Mucosa of descending colon (tissue), 3 donors: ENCODE measurements at places on chromosomes 3 and 15.
A peak's percentile ranks its signal among the peaks of the same experiment; 100 is the strongest.

GRCh38 chr3:57063032-57063431, 2.6 kb downstream of the SPATA12 start:
- no peak for DNase-seq

DNA sequence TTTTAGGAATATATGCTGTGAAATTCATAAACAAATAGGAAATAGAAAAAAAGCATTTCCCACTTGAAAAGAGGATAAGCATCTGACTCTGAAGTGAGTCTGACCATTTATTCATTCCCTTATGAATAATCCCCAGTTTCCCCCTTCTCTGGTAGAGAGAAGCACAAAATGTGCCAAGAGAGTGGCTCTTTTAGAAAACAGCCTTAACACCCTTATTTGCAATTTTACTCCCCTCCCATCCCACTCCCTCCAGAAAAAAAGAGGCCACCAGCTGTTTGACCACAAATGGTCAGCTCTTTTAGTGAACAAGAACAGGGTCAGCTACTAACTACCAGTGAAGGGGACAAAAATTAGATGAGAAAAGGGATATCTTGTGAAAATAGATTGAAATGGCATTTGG, 184.5 kb upstream of the ADAMTS9 start:
- no peak for DNase-seq

- no peak for DNase-seq
These were observed 631.9 kb downstream of the RBMS3 start for GRCh38 chr3:29912600-29913288.

GRCh38 chr3:185797993-185798830, 26.6 kb downstream of the IGF2BP2 start:
- DNase-seq = no peak

DNA sequence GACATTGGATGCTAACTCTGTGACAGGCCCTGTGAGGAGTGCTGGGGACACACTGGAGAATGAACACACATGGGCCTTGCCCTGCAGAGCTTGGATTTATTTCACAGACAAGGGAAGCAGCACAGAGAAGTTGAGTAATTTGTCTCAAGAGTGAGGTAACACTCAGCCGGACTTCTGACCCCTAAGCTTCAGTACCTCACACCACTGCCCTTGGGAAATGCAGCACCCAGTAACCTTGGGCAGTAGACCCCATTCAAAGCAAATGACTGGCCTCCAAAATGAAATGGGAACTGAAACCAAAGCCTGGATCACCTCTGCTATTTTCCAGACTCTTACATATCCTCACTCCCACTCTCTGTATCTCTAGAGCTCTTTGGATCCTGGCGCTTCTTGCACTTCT, 37.3 kb downstream of the RFT1 start:
- no peak for DNase-seq

- DNase-seq = no peak
These were observed 65.1 kb downstream of the PRICKLE2 start for GRCh38 chr3:64160000-64160695.

DNA sequence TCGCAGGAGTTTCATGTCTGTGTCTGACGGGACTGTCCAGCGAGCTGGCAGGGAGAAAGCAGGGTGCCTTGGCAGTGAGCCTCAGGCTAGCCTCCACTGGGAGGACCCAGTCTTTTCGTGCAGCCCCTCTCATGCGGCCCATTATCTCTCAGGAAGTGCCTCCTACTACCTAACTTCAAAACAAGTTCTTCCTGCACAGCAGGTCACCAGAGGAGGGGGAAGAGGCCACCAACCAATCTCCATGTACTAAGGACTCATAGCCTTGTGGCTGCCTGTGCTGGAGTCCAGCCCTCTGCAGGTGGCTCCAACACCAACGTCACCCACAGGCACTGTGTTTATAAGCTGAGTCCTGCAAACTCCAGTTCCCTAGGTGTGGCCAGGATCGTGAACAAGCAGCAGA, 4.8 kb downstream of the VIPR1 start:
- peak; percentile 82 for DNase-seq

GRCh38 chr3:129211772-129212171, 28.1 kb upstream of the CNBP start:
- peak; percentile 90 for DNase-seq

- DNase-seq = no peak
These were observed 22.5 kb downstream of the PXK start for GRCh38 chr3:58355179-58355578.

GRCh38 chr3:51986010-51986947, 2.9 kb downstream of the ACY1 start:
- peak; percentile 66 for DNase-seq

- DNase-seq = no peak
These were observed 35.6 kb upstream of the FAM107A start for GRCh38 chr3:58612830-58613229.

DNA sequence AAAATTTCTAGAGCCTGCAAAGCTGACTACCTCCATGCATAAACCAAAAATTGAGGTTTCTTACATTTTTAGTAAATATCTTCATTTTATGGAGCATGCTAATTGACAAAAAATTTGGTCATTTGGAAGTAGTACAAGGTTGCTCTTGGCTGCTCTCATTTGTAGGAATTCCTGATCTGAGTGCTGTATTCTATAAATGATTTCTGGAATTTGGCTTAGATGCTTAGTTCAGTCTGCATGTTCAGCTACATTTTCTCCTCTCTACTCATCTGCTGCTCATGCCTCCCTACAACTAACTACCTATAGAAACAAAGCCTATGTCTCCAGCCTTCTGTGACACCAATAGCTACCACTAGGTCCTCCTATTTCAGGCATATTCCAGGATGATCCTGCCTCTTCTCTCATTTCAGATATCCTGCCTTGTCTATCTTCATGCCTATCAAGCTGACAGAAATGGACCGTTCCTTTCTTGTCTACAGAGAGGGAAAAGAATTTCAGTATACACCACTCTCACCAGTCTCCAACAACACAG, 901.1 kb downstream of the TBL1XR1 start:
- no peak for DNase-seq

- DNase-seq = no peak
These were observed 237.7 kb upstream of the AZI2 start for GRCh38 chr3:28586325-28586724.

GRCh38 chr3:108088697-108089096, 2.1 kb downstream of the CD47 start:
- DNase-seq = no peak

DNA sequence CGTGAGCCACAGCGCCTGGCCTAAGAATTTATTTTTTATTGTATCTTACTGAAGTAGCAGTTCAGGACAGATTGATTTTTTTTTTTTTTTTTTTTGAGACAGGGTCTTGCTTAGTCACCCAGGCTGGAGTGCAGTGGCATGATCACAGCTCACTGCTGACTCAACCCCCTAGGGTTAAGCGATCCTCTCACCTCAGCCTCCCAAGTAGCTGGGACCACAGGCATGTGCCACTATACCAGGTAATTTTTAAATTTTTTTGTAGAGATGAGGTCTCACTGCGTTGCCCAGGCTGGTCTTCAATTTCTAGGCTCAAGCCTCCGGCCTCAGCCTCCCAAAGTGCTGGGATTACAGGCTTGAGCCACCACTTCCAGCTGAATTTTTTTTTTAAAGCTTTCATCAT, 99.8 kb upstream of the HERC1 start:
- no peak for DNase-seq
